ENCODE measurements at places on chromosomes 5 and 9.

DNA sequence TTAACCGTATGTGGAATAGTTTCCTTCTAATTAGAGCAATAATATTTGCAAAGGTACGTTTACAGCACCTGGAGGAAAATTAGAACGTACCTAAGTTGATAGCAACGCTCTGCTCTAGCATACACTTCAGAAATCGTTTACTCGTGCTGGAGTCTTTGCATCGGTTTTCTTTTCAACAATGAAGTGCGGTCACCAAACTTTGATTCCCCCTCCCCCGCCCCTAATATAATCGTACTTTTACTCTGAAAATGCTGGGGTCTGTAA, 506 bp downstream of the ADAMTS19 start:
- no peak overlapping the region for H3K27ac ChIP-seq
- H3K4me1 ChIP-seq, result peaks cover 9% of the 10 kb centered on the region
- H3K27me3 ChIP-seq, result peaks cover 58% of the 10 kb centered on the region
- H3K36me3 ChIP-seq, result no peaks in the 10 kb centered on the region

DNA sequence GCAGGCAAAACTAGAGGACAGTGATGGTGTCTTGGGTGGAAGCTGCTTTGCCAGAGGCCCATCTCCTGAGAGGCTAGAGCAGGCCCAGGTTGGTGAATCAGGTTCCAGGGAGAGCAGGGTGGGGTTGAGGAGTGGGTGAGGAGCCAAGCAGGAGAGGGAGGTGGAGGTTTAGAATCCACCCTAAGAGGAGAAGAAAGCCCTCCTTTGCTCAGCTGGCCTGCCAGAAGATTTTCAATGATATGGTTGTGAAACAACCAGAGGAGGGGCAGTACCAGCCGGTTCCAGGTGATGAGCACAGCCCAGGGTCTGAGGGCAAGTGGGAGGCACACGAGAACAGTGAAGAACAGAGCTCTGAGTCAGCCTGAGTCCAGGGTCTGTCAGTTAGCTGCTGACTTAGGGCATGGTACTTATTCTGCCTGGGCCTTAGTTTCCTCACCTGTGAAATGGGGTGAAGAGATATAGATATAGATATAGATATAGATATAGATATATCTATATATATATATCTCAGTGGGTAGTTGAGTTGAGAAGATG, 17.8 kb downstream of the PPARGC1B start:
- no peak overlapping the region for H3K27ac ChIP-seq
- no peak for DNase-seq
- no peaks in the 10 kb centered on the region for H3K36me3 ChIP-seq
- H3K27me3 ChIP-seq, result peaks cover 13% of the 10 kb centered on the region
- H3K4me3 ChIP-seq, result no peak overlapping the region

GRCh38 chr5:128591598-128592455, 53.8 kb upstream of the FBN2 start:
- no peak overlapping the region for H3K4me3 ChIP-seq
- no peaks in the 10 kb centered on the region for H3K4me1 ChIP-seq
- H3K27ac ChIP-seq, result no peak overlapping the region
- no peaks in the 10 kb centered on the region for H3K36me3 ChIP-seq

- DNase-seq, result peak; percentile 94
- peak overlapping the region; percentile 61 for H3K27ac ChIP-seq
- H3K27me3 ChIP-seq, result no peaks in the 10 kb centered on the region
- H3K4me3 ChIP-seq, result no peak overlapping the region
- no peaks in the 10 kb centered on the region for H3K36me3 ChIP-seq
Measured at GRCh38 chr5:38463634-38464521, 92.6 kb downstream of the LIFR start.

DNA sequence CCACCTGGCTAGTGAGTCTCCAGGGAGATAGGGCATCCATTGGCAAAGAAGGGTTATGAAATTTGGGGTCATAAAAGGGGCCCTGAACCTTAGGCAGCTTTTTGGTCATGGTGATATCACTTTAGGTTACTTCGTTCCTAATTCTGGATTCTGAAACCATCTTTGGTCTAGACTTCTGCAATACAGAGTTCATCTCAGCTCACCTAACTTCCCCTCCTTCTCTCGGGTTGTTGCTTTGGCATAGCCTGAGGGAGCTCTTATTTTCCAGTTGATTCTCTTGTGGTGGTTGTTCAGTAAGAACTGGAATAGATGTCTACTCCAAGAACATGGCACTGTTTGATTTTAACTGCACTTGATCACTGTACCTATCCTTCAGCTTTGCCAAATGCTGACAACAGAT, 148.9 kb upstream of the RUSC2 start:
- DNase-seq, result no peak
- H3K27me3 ChIP-seq, result no peaks in the 10 kb centered on the region
- no peaks in the 10 kb centered on the region for H3K4me1 ChIP-seq
- no peak overlapping the region for H3K4me3 ChIP-seq

DNA sequence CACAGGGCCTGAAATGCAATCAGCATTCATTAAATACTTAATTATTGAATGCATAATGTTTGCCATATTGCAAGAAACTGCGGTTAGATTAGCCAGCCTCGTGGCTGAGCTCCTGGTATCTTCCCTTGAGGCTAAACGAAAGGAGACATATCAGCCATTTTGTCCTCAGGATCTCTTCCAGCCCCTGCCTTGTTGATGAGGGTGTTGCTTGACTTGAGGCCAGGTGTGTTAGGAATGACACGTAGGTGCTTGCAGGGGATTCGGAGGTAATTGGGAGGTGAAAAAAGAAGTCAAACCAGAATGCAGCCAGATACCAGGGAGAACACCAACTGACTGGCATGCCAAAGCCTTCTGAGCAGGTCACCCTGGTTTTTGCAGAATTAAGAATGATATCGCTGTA, 12.5 kb downstream of the SH3RF2 start:
- H3K27ac ChIP-seq, result no peak overlapping the region
- no peak overlapping the region for H3K4me3 ChIP-seq
- DNase-seq, result no peak
- peaks cover 54% of the 10 kb centered on the region for H3K36me3 ChIP-seq
- peaks cover 35% of the 10 kb centered on the region for H3K4me1 ChIP-seq
- no peaks in the 10 kb centered on the region for H3K27me3 ChIP-seq

DNA sequence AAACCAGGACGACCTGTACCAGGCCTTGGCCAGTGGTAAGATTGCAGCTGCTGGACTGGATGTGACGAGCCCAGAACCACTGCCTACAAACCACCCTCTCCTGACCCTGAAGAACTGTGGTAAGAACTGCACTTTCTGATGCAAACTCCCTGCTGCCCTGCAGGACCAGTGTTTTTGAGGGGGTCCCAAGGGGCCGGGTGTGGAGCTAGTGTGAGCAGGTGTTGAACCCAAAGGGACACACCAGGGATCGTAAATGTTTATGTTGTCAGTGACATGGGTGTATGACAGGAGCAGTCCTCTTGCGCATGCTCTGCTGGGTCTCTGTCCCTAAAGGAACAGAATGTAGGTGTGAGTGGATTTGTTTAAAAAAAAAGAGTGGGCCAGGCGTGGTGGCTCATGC, 9.5 kb downstream of the GRHPR start:
- no peak overlapping the region for H3K27ac ChIP-seq
- no peak overlapping the region for H3K4me3 ChIP-seq
- H3K36me3 ChIP-seq, result peaks cover 11% of the 10 kb centered on the region
- H3K4me1 ChIP-seq, result no peaks in the 10 kb centered on the region

- no peaks in the 10 kb centered on the region for H3K4me1 ChIP-seq
- H3K36me3 ChIP-seq, result no peaks in the 10 kb centered on the region
- H3K27ac ChIP-seq, result no peak overlapping the region
- no peak overlapping the region for H3K4me3 ChIP-seq
- no peak for DNase-seq
- H3K27me3 ChIP-seq, result 0 out of 2 replicates have a peak, but pooled peaks cover 4% of the 10 kb centered on the region
Measured at GRCh38 chr5:69083412-69083811, 10.4 kb upstream of the SLC30A5 start.

- no peak overlapping the region for H3K27ac ChIP-seq
- H3K36me3 ChIP-seq, result no peaks in the 10 kb centered on the region
- no peak overlapping the region for H3K4me3 ChIP-seq
- H3K27me3 ChIP-seq, result no peaks in the 10 kb centered on the region
- DNase-seq, result no peak
- peaks cover 13% of the 10 kb centered on the region for H3K4me1 ChIP-seq
Measured at GRCh38 chr5:110383231-110383630, 343.2 kb downstream of the TMEM232 start.

DNA sequence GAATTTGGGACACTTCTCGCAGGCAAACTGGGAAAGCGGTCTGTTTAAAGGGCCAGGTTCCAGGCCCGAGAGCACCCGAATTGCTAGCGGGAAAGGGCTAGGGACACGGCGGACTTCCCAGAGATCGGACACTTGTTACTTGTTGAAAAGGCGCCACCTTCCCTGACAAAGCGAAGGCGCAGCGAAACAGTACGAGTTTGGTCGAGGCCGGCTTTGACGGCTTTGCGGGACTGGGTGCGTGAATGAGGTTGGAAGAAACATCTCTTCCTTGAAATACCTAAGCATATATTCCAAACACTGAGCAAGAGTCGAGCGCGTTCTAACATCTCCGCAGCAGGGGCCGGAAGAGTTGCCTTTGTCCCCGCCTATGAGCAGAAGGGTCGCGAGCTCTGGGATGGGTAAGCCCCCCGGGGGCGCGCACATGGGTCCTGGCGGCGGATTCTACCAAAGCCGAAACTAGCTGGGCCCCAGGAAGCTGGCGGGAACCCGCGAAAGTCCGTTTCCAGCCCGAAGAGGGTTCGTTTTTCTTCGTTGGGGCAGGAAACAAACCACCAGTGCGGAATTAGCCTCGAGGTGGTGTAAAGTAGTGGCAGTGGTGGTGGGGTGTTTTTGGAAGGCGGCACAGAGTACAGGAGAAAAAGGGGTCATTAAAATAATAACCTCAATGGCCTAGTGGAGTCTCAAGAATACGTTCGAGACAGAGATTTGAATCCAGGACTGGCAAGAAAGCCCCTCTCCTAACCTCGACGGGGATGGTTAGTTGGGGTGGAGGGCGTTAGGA, 1.5 kb downstream of the GDNF start:
- peak overlapping the region; percentile 89 for H3K4me3 ChIP-seq
- H3K27ac ChIP-seq, result no peak overlapping the region
- H3K27me3 ChIP-seq, result no peaks in the 10 kb centered on the region
- H3K4me1 ChIP-seq, result peaks cover 27% of the 10 kb centered on the region

DNA sequence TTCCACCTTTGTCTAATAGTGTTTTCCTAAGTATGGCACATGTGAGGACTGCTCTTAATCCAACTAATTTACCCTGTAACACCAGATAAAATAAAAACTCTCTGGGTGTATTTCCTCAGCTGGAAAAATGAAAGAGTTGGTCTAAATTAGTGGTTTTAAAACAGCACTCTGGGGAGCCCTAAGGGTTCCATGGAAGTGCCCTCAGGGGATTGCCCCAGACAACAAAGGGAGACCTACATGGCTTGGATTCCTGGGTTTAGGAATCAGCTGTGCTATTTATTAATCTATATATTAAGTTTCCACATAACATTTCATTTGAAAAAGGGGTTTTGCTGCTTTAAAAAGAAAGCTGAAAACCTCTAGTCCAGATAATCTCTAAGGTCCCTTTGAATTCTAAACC, 20.2 kb downstream of the ADAMTS6 start:
- H3K4me3 ChIP-seq, result no peak overlapping the region
- no peaks in the 10 kb centered on the region for H3K27me3 ChIP-seq
- H3K36me3 ChIP-seq, result no peaks in the 10 kb centered on the region
- H3K27ac ChIP-seq, result no peak overlapping the region
- DNase-seq, result peak; percentile 14

DNA sequence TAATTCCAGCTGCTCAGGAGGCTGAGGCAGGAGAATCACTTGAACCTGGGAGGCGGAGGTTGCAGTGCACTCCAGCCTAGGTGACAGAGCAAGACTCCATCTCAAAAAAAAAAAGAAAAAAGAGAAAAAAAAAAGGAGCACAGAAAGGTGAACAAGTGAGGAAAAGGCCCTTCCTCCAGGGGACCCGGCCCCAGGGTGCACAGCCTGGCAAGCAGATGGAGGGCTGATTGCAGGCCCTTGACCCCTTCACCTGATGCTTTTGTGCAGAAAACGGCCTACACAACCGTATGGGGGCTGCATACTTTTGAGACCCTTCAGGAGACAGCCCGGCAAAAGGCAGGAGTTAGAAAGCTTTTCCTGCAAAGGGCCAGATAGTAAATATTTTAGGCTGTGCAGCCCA, 33.9 kb downstream of the HRH2 start:
- no peaks in the 10 kb centered on the region for H3K4me1 ChIP-seq
- peaks cover 19% of the 10 kb centered on the region for H3K27me3 ChIP-seq
- H3K4me3 ChIP-seq, result no peak overlapping the region
- no peak overlapping the region for H3K27ac ChIP-seq

GRCh38 chr9:12775679-12776512, 1.1 kb downstream of the LURAP1L start:
- peak; percentile 50 for DNase-seq
- no peaks in the 10 kb centered on the region for H3K36me3 ChIP-seq
- H3K4me1 ChIP-seq, result 0 out of 2 replicates have a peak, but pooled peaks cover 7% of the 10 kb centered on the region
- no peak overlapping the region for H3K27ac ChIP-seq

- H3K27me3 ChIP-seq, result peaks cover 22% of the 10 kb centered on the region
- DNase-seq, result no peak
- H3K27ac ChIP-seq, result no peak overlapping the region
- no peaks in the 10 kb centered on the region for H3K36me3 ChIP-seq
- H3K4me1 ChIP-seq, result no peaks in the 10 kb centered on the region
Measured at GRCh38 chr5:174734571-174735497, 10.5 kb downstream of the MSX2 start.

DNA sequence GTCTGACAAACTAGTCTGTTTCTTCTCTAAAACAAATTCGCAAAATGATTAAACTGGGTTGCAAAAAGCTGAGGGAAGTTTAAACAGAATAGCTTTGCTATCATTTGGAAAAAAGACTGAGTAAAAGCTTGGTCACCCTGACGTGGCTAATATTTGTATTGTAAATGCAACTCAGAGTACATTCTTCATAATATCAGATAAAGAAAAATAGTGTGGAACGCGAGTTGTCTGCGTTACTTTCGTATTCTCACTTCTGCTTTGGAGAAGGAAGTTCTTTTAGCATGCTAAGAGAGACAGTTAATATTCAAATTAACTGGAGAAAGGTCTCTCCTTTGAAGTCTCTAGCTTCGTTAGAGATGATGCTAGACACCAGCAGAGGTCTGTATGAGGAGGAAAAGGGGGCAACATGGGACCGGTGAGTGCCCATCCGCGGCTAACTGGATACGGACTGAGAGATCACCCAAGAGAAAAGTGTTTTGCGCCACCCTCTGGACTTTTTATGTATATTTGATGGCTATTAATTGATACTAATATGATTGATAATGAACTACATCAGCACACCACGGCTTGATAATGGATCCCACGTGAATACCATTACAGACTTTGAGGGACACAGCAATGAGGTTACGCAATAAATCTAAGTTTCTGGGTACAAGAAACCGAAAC, 2.9 kb upstream of the CNTRL start:
- peaks cover 20% of the 10 kb centered on the region for H3K4me1 ChIP-seq
- peak; percentile 26 for DNase-seq
- peak overlapping the region; percentile 25 for H3K4me3 ChIP-seq
- peaks cover 3% of the 10 kb centered on the region for H3K36me3 ChIP-seq

GRCh38 chr5:102018690-102019089, 277.4 kb downstream of the SLCO4C1 start:
- DNase-seq, result no peak
- H3K36me3 ChIP-seq, result no peaks in the 10 kb centered on the region
- no peak overlapping the region for H3K27ac ChIP-seq
- H3K4me1 ChIP-seq, result no peaks in the 10 kb centered on the region
